ENCODE measurements at places on chromosomes 16 and 17.

DNA sequence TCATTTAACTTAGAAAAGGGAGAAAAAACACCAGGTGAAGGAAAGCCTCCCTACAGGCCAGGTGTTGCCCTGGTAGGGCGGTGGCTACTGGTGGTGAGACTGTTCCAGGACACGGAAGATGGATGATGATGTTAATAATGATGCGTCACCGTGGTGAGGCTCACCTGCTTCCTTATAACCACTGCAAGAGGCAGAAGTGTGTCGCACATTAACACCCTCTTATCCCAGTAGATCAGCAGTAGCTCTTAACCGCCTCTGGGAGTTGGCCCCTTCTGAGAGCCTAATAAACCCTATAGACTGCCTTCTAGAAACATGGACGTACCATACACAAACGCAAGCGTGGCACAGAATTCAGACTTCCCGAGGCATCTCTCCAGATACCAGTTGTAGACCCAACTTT, 7.8 kb downstream of the BFAR start:
- DNase-seq: no peak

DNA sequence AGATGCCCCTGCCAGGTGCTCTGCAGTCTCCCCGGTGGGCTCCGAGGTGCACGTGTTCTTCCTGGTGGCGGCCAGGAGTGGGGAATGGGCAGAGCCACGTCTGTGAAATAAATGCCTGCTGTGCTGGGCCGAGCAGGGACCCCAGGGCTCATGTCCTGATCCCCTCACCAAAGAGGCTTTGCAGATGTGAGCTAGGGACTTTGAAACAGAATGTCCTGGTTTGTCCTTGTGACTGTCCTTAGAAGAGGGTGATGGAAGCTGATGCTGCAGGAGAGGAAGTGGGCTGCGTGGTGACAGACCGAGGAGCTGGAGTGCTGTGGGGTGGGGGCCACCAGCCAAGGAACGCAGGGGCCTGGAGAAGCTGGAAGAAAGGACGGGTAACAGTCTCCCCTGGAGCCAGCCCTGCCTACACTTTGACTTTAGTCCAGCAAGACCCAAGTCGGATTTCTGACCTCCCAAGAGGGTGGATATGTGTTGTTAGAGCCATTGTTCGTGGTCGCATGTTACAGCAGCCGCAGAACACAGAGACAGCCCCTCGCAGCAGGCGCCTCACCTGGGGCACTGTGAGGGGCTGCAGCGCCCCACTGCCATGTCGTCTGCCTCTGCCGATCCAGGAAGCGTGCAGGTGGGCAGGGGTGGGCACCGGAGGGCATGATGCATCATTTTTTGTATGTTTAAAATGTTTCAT, 217.9 kb upstream of the CIBAR2 start:
- no peak for DNase-seq

DNA sequence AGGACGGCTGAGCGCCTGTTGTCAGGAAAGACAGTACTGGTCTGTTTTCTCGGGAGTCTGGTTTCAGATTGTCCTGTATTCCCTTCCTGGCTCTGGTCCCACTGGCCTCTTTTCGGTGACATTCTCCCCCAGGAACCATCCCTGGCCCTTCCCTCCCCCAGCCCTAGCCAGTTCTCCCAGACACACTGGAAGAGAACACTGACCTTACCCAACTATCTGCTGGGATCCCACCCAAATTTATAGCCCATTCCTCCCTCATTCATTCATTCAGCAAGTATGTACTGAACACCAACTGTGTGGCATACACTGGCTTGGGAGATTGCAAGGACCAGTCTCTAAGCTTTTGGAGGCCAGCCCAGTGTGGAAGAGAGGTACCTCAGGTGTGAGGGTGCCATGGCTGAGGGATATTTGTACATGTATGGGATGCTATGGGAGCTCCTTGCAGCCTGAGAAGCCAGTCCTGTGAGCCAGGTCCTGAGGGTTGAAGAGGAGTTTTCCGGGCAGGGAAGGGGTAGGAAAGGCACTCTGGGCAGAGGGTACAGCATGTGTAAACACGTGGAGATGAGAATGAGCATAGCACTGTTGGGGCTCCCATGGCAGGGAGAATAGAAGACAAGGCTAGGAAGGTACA, 5.2 kb downstream of the RND2 start:
- DNase-seq: no peak

DNA sequence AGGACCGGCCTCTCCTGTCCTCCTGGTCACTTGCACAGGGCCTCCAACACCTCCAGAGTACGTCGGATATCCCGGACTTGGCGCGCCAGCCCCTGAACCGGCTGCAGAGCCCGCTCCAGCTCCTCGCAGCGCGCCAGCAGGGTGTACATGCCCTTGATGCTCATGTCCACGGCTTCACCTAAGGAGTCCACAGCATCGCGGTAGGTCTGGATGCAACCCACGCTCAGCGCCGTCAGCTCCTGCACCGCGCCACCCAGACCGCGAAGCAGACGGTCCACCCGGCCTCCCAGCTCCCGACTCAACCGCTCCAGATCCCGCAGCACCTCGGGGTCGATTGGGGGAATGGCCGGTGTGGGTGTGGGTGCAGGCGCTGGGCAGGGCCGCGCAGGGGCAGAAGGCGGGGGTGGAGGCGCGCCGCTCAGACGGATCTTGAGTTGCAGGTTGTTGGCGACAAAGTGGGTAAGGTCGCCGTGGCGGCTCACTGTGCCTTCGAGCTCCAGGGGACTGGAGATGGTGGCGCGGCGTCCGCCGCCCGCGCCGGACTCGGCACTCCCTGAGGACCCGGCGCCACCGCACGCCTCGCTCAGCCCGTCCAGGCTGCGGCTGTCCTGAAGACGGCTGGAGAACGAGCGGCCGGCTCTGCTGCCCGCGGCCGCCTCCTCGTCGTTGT, 804 bp downstream of the BORCS6 start:
- no peak for DNase-seq

DNA sequence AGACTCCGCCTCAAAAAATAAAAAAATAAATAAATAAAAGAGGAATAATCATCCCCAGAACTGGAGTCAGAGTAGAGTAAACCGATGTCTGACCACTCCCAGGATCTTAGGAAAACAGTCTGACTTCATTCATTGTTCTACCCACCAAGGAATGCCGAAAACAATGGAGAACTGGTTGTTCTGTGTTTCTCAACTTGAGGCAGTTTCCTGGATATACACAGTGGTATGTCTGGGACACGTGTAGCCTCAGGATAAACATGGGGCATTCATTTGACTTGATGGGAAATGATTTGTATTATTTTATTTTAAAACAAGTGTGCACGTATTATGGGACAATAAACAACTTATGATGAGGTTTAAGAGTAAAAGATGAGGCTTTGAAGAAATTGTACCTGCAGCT, 32.8 kb upstream of the PAFAH1B1 start:
- no peak for DNase-seq

Data from stimulated activated CD8-positive, alpha-beta memory T cell treated with anti-CD3 and anti-CD28 coated beads, Interleukin-7, amount 100 ng/mL, for 48 hours (primary cell).